ENCODE measurements at places on chromosomes 7 and 10.

DNA sequence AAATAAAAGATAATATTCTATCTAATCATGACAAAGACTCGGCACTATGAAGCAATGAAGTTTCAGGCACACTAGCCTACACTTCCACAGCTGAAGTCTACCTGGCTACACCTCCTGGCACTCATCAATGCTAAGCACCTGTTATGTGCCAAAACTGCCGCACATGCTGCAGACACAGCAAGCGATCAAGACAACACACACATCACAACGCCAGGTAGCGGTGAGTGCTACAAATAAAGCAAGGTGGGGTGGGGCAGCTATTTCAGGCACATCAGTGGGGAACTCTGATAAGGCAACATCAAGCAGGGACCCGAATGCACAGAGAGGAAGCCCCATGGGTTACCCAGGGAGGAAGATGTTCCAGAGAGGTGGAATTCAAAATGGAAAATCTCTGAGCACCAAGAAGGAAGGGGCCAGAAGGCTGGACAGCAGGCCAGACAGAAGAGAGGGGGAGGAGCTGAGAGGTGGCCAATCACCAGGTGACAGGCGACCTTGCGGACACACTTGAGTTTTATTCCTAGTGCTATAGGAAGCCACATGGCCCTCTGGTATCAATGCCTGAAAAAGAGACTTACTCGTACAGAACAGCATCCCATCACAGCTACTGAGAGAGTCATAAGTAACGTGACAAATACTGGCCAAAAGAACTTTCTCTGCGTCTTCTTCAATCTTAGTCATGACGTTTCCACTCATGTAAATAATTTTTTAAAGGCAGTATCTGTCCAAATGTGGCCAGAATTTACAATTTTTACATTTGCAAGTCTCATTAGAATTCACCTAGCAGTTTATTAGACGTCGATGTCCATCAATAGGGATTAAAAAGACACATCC is 8.0 kb downstream of the PSAP start:
- DNase-seq = no peak

GRCh38 chr7:7956531-7957128 is 12.0 kb upstream of the GLCCI1 start:
- no peak for DNase-seq

GRCh38 chr10:84185526-84186175 is 8.7 kb upstream of the CDHR1 start:
- DNase-seq = no peak

DNA sequence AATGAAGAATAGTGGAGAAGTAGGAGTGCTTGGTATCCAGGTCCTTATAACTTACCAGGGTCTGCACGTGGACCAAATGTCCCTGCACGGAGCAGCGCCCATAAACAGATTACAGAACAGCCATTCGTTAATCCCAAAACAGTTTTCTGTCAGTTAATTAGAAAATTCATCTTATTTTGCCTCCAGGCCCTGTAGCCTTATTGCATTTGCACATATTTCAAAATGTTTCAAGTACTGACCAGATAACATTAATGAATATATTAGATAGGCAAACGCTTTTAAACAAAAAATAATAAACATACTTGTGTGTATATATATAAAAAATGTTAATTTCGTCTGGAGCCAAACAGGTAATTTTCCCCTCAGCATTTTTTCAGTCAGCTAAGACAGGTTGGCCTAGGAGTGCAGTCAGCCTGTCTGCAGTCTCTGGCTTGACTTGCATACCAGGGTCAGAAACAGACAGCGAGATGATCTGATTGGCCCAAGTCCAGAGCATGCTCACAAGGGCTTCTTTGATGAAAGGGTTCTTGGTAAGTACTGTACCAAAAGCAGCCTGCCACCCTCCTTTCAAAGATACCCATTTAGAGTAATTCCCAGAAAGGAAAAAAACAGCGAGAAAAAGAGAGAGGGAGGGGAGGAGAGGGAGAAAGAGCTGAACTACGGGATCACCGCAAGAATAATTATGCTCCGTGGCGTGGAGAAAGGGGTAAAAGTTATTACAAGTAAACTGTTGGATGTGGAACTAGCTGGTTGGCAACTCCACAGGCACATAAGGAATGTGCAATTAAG is 194.4 kb upstream of the TCF7L2 start:
- DNase-seq = no peak

- DNase-seq = no peak
These were observed 186.1 kb downstream of the BMPER start for GRCh38 chr7:34091321-34091917.

GRCh38 chr10:131000244-131000643 is 311.3 kb downstream of the TCERG1L start:
- DNase-seq = no peak

DNA sequence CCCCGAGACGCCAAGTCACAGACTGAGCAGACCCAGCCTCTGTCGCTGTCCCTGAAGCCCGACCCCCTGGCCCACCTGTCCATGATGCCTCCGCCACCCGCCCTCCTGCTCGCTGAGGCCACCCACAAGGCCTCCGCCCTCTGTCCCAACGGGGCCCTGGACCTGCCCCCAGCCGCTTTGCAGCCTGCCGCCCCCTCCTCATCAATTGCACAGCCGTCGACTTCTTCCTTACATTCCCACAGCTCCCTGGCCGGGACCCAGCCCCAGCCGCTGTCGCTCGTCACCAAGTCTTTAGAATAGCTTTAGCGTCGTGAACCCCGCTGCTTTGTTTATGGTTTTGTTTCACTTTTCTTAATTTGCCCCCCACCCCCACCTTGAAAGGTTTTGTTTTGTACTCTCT is 215.6 kb downstream of the TCF7L2 start:
- DNase-seq = no peak

DNA sequence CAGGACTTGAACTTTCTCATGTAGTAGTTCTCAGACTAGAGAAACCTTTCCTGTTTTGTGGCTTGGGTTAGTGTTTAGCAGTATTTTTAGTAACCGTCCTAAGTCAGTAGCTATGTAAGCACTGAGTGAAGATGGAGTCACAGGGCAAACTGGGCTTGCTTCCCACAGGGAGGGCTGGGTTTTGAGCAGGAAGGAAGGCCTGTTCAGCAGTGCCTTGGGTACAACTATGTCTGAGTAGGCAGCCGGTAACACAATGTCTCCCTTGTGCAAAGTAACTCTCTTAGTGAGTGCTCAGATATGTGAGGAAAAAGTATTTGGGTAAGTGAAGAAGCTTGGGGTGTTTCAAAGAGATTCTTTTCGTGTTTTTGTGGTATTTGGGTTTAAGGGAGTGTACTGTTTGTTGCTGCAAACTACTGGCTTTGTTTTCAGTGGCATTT is 96.4 kb downstream of the CCSER2 start:
- no peak for DNase-seq

DNA sequence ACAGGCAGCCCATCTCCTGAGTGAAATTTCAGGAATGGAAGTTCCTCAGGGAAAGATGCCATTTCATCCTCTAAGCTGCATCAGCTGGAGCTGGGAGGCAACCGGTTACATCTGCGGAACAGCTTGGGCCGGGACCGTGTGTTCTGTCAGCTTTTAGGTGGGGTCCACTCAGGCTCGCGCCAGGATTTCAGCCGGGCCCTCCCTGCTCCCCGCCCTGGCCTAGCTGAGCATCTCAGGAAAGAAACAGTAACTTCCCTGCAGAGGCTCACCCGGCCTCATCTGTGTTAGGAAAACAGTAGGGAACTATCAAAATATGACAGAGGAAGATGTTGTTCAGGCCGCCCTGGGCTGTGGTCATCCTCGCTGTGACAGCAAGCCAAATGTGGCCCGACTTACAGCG is 110.4 kb downstream of the TRIL start:
- no peak for DNase-seq

DNA sequence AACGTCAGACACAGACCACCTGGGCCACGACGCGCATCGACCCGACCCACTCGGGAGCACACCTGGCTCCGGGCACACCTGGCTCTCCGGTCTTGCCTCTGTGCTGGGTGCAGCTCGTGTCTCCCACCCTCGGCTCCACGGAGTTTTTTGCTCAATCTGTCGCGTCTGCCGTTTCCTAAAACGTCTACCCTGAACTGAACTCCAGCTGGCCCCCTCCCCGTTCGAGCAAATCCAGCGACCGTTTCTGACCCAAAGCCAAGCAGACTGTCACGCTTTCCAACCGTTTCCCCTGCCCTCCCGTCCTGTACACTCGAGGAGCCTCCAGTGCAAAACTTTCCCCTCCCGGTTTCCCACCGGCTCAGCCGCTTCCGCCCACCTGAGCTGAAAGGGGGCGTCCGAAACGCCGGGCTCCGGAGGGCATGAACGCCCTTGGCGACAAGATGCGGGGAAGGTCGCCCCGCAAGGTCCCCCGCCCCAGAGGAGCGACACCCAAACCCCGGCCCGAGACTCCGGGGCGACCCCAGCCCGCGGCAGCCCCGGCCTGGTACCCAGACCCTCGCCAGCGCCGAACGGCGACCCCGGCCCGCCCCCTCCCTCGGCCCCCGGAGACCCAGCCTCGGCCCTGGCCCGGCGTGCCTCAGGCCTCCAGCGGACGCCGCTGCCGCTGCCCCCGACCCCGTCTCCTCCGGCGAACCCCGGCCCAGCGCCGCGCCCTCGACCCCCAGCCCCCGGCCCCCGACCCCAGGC is 557 bp downstream of the CYTH3 start:
- no peak for DNase-seq

DNA sequence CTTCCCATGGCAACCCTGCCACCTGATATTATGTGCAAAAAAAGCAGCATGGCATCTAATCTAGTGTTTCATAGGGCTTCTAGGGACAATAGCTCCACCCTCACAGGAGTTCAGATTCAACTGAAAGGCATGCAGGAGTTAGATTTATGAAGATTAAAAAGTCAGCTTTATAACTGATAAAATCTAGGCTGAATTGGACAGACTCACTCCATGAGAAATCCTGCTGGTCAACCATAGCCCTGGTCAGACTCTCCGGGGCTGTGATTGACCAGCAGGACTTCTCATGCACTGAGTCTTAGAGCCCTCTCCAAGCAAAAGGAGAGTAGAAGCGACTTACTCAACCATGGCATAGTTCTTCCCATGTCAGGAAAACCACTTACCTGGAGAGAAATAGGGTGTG is 345.4 kb downstream of the NEBL start:
- DNase-seq = no peak

DNA sequence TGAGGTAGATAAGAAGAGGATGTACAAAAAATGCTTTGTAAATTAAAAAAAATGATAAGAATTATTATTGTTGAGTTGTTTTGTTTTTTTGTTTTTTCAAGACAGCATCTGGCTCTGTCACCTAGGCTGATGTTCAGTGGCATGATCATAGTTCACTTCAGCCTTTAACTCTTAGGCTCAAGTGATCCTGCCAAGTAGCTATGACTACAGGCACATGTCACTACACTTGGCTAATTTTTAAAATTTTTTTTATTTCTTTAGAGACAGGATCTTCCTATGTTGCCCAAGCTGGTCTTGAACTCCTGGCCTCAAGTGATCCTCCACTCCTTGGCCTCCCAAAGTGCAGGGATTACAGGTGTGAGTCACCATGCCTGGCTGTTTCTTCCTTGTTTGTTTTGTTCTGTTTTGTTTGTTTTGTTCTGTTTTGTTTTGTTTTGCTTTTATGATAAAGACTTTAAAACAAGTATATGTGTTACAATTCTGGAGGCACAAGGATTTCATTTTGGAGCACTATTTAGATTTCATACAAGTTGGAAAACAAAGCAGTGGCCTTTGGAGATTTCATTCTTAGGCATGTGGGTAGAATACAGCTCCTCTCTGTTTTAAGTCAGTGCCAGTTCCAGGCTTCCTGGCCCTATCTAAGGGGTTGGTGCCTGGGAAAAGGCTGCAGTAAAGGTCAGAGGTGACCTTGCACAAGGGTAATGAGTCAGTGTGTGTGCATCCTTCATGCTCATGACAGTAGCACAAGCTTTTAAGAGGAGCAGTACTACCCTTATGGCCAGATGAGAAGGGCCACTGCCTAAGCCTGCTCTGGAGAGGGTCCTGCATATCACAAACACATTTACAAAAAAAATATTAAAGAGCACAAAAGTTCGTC is 17.9 kb downstream of the FGFBP3 start:
- no peak for DNase-seq

- DNase-seq = no peak
These were observed 44.8 kb downstream of the FOXL3 start for GRCh38 chr7:334618-335357.
